Stimulated activated CD8-positive, alpha-beta memory T cell treated with anti-CD3 and anti-CD28 coated beads, Interleukin-4, amount 100 ng/mL, for 4 hours (primary cell): ENCODE measurements at places on chromosomes 3 and 15.

- no peak for DNase-seq
Observed at GRCh38 chr3:61563313-61564271, 2.2 kb downstream of the PTPRG start.

- no peak for DNase-seq
Observed at GRCh38 chr3:174495311-174495710, 363.8 kb upstream of the NAALADL2 start.

- no peak for DNase-seq
Observed at GRCh38 chr3:72312339-72312738, 527.4 kb upstream of the PROK2 start.

DNA sequence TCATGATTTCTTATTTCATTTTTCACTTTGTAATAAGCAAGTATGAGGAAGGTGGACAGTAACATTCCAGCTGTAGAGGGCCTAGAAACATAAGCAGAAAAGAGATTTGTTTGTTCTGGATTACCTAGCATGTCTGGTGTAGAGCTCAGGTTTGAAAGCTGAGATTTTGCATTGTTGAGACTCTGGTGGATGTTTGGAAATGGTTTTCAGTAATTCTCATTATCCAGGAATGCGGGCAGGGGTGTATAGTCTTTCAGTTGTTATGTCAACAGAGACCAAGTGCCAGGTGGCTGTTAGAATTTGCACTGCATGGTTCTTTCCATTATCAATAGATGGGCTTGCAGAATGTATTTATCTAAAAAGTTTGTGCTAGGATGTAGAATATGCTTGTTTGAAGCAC lies 10.9 kb downstream of the GPD1L start:
- no peak for DNase-seq

DNA sequence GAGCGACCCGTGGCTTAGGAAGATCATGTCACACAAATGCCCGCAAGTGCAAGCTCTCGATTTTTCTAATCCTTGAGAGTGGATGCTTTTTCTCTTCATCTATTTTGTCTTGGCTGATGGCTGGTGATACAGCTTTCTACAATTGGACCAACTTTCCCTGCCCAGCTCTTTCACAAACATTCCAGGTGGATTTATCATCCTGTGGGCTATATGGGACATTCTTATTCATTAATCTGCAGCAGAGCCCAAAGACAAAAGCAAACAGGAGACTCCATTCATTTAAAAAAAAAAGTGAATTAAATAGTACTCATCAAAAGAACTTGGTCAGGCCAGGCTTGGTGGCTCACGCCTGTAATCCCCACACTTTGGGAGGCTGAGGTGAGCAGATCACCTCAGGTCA lies 14.2 kb upstream of the TSEN2 start:
- no peak for DNase-seq

GRCh38 chr3:195162816-195163215 lies 108.1 kb downstream of the XXYLT1 start:
- no peak for DNase-seq

DNA sequence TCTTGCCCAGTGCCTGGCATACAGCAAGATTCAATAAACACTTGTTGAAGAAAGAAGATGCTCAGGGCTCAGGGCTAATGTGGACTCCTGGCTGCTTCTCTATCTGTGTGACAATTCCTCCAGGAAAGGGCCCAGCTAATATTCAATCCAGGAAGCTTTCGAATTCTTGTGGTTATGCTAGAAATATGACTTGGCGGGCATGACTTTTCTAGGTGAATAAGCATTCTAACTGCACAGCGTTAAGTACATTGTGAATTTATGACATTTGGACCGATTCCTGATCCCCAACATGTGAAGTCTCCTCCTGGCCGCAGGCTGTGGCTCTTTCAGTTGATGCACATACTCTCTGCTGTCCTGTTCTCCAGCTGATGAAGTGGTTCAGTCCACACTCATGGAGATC lies 117.0 kb downstream of the IMPG2 start:
- no peak for DNase-seq

- DNase-seq, result no peak
Observed at GRCh38 chr3:11136830-11137626, 17.3 kb upstream of the HRH1 start.

DNA sequence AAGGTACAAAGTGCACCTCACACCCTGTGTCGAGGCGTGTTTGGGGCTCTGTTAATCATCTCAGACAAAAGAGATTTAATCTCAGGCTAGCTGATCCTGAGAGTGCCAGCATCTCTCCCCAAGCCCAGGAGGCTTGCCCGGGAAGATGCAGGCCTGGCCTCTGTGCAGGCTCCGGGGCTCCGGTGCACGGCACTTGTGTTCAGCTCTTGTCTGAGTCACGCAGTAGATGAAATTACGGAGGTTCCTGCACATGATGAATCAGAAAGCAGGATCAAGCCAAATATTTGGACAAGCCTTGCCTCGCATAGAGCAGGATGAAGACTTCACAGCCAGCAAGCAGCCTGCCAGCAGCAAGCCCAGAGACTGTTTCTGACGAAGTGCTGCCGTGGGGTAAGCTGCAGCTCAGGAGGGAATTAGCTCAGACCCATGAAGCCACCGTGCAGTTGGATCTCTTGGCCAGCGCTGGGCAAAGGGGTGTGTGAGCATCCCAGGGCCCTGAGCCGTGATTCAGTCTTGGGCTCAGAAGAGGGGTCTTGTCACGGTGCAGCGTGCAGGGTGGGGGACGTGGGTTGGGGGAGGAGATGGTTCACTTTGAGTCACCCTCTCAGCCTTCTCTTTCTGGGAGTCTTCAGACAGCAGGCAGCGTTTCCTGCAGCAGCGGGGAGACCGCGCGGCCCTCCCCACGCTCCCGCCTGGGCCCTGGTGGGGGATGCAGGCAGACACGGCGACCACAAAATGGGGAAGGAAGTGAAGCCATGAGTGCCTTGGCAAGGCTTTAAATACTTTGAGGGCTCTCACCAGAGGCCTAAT lies 89.2 kb upstream of the MEF2A start:
- DNase-seq, result no peak

DNA sequence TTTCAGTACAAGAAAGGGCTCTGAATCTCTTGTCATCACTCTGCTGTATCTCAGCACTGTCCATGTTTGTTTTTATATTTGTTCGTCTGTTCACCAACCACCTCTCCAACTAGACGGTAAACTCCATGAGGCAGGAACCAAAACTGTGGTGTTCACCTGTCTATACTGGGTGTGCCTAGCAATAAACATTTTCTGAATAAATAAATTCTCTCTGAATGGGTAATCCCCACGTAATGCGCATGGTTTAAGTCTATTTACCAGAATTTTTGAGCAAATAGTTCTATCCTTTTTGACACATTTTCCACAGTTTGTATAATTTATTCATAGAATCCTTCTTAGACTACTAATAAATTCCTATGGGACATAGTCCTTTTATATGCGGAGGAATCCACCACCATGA lies 400.6 kb upstream of the CFAP20DC start:
- no peak for DNase-seq

DNA sequence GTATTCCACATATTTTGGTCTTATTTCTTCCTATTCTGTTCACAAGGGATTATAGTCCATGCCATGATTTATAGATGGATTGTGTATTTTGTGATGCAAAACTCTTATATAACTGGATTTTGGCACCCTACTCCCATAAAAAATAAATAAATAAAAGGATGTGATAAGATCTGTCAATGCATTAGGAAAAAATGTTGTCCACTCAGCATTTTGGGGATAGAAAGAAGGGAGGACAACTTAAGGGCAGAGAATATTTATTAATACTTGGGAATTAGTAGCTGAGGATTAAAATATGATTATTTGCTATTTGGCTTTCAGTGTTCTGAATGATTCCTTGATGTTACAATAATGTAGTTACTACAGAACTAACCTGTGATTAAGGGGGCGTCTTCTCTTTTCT lies 682.6 kb downstream of the ZBBX start:
- no peak for DNase-seq

DNA sequence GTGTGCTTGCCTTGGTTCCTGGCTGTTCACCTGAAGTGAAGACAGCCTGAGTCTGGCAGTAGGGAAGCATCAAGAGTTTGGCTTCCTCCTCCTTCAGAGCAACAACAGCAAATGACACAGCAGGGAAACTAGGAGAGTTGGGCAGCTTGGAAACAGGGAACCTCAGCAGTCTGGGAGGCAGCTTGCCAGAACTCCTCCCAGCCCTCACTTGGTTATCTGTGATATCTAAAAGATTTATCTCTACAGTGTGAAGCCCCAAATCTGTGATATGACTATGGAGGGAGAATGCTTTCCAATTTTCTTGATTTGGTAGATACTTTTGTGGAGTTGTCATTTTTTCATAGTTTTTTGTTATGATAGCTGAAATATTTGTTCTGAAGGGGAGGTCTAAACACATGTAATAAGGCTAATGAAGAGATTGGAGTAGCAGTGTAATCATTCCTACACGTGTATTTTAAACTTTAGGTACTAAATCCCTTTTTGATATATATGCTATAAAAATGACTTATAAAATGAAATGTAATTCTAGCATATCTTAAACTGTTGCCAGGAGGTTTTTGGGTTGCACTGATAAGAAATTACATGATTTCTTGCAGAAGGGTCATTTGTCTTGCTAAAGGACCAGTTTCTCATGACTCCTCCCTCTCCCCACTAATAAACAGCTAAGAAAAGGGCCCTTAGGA lies 20.8 kb downstream of the UBE2E1 start:
- DNase-seq, result no peak

DNA sequence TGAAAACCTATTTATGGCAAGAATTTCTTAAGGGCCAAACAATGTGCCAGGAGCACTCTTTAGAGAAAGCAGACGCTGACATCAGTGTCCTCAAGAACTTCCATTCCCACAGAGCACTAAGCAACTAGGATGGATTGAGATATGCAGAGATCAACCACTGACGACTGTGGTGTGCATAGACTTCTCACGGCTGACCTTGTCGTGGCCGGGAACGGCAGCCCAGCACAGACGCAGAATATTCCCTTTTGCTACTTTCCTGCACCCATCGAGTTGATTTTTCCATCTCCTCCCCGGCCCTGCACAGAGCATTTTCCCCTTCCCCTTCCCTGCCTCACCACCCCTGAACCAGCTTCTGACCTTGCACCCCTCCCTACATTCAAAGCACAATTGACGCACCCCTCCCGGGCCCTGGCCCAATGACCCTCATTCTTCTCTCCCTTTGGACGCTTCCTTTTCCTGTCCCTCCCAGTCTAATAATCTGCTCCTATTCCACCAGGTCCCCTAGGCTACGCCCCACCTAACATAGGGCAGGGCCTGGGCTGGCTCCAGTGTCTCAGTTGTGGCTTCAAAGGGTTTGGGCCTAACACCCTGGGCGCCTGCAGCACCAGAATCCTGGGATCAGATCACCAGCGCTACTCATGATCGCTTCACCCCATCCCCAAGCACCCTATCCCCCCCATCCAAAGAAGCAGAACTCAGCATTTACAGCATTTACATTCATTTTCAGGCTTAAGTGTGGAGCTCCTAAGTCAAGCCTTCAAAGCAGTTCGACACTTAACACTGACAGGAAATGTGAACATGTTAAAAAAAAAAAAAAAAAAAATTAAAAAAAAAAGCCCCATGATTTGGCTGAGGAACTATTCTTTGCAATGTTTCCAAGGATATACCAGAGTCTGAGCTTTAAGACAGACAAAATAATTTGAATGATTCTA lies 151.2 kb downstream of the FOXP1 start:
- no peak for DNase-seq

- no peak for DNase-seq
Observed at GRCh38 chr3:39050029-39050428, 1.7 kb downstream of the SCN11A start.

DNA sequence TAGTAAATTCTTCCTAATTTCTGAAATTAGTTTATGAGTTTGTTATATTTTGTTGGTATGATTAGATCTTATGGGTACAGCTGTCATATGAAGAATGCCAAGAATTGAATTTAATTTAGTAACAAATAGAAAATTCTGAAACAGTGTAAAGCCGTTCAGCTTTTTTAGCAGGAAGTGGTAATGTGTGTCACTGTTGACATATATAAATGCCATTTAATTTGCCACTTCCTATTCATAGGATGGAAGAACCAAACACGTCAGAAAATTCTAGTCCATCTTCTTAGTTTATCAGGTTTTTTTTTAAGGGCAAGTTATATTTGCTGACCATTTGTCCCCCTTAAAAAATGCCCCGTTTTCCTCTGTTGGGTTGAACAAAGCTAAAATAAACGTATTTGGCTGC lies 43.0 kb downstream of the RAB8B start:
- DNase-seq, result no peak

GRCh38 chr15:31264559-31265089 lies 62.0 kb upstream of the KLF13 start:
- DNase-seq, result no peak

DNA sequence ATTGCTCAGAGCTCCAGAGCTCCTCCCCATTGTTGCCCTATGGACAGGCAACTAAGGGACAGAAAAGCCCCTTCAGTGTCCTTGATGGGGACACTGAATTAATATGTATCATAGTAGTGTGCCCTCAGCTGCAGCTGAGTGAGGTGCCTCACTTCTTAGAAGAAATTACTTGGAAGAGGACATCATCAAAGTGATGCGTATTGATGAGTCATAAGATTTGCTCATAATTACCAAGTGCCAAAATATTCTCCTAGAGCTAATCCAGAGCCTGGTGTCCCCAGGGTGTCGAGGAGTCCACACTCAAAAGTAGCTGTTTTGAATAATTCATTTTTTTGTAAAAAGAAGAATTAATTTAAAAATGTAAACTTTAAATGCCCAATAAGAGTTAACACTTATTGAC lies 200.7 kb upstream of the SEMA6D start:
- DNase-seq, result no peak

GRCh38 chr3:136858381-136858780 lies 3.6 kb upstream of the NCK1 start:
- no peak for DNase-seq

- no peak for DNase-seq
Observed at GRCh38 chr3:81468391-81468790, 293.1 kb downstream of the GBE1 start.

- no peak for DNase-seq
Observed at GRCh38 chr3:67292356-67293121, 294.4 kb downstream of the KBTBD8 start.

DNA sequence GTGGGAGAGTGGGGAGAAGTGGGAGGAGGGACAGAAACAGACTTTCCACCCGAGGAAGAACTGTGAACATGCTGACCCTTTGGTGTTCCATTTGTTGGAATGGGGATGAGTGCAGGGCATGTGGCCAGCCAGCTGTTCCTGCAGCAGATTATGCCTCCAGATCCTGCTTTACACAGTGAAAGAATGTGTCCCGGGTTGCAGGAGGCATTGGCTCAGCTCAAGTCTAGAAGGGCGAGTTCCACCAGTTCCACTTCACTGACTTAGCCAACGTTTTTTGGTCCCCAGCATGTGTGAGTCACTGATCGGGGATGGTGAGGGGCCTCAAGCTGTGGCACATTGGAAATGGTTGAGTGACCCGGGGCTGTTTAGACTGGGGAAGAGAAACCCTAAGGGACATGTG lies 307.0 kb upstream of the ROPN1 start:
- DNase-seq, result no peak

GRCh38 chr3:42868841-42869240 lies 6.8 kb downstream of the CYP8B1 start:
- no peak for DNase-seq

DNA sequence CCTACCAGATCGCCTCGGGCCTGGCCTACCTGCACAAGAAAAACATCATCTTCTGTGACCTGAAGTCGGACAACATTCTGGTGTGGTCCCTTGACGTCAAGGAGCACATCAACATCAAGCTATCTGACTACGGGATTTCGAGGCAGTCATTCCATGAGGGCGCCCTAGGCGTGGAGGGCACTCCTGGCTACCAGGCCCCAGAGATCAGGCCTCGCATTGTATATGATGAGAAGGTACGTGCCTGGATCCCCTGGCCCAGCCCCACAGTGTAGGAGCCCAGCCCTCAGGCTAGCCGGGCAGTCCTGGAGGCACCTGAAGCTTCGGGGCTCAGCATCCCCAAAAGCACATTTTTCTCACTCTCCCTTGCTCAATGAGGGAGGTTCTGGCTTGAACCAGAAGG lies 135.8 kb downstream of the LRRK1 start:
- no peak for DNase-seq

GRCh38 chr15:60548101-60548500 lies 69.2 kb upstream of the ICE2 start:
- DNase-seq, result no peak
